ENCODE measurements at places on chromosomes 7 and 10.

DNA sequence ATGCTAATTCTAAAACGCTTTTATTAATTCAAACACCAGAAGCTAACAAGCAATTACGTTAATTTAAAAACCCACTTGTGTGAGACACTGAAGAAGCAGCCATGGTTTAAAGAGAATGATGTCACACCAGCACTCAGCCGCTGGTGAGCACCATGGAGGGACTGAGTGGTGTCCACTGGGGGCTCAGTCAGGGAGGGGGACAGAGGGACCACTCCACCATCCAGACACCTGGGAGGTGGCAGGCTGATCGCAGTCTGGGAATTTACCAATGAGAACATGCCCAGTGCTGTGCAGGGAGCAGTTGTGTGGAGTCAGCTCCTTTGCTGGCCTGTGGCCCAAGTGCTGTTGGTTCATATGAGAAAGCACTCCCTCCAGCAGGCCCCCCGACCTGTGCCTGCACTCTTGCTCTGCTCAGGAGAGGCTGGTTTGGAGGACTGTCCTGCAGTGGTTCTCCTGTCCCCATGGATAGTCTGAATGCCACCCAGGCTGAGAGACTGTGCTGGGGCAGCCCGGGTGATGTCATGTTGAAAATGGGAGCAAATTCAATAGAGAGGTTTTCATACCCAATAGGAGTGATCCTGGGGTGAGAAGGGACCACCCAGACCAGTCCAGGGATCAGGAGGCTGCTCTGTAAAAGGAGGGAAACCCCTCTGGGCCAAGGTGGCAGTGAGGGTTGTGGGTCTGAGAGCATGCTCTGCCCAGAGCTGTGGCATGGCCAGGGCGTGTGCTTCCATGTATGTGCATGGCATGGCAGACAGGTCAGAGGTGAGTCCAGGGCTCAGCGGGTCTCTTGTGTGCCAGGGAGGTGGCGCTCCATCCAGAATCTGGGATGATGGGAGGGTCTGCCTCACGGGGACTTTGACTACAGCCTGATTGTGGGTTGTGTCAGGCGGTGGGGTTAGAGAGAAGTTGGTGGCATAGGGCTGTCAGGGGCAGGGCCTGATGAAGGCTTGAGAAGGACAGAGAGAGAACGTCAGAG is 12.7 kb downstream of the ADCY1 start:
- DNase-seq, result no peak

DNA sequence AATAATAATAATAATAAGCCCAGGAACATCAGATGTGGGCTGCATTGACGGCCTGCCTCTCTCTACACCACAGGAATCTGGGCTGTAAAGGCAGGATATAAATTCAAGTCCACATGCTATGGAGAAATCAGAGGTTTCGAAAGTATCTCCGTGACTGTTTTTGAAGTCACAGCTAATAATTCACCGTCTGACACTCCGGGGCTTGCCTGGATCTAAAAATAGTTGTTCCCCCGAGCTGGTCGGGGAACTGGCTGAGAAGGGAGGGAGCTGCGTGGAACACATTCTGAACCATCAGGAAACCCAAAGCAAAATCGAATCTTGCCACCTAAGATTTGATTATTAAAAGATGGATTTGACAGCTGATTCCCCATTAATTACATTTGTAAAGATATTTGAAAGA is 35.4 kb downstream of the KLF6 start:
- no peak for DNase-seq

DNA sequence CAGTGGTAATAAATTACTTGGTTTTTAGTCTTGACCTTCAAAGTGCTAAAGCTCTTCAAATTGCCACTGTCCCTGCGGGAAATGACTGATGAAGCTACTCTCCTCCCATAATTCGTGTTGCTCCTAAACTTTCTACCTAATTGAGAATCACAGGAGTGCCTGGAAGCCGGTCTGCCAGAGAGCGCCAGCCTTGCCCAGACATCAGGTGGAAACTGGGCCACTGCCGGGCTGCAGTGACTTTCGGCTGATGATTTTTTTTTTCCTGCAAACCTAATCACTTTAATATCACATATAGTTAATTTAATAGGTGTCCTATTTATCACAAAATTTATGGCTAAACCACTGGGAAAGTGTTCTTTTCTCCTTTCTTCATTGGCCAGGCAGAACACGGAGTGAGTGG is 59.6 kb upstream of the UBE3C start:
- DNase-seq, result no peak

DNA sequence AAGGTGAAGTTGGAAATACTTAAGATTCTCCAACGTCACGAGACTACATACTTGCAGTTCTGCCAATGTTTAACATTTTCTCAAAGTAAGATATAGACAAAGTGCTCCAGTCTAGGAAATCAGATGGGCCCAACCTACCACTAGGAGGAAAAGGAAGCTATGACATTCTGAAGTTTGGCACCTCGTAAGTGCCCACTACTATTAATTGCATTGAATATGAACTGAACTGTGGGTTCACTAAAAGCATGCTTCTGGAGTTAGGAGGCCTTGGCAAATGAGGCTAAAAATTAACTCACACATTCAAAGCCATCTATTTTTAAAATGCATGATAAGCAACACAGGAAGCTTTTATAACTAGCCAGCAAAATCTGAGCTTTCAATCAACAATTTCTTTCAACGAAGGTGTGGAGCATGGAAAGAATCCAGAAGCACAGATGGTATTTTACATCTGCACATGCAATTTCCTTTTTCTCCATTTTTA is 149.7 kb downstream of the LRRTM3 start:
- no peak for DNase-seq

- no peak for DNase-seq
These were observed 26.4 kb upstream of the SVOPL start for GRCh38 chr7:138727336-138728099.

DNA sequence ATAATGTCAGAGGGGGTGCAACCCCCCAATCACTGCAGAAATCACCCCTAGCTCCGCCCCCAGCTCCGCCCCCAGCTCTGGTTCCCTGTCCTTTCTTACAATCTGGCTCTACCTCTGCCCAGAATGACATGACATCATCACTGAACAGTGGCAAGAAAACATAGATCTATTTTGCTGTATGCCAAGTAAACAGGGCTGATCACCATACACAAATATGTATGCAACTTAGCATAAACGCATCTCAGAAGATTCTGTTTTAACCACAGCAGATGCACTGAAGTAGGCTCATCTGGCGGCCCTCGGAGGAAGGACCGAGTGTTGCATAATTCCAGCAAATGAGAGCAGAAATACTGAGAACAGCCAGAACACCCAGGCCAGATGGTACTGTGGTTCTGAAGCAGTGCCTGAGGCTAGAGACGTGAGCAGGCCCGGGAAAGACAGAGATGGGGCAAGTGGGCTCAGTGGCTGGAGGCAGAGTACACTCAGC is 293.3 kb upstream of the KLF14 start:
- no peak for DNase-seq

DNA sequence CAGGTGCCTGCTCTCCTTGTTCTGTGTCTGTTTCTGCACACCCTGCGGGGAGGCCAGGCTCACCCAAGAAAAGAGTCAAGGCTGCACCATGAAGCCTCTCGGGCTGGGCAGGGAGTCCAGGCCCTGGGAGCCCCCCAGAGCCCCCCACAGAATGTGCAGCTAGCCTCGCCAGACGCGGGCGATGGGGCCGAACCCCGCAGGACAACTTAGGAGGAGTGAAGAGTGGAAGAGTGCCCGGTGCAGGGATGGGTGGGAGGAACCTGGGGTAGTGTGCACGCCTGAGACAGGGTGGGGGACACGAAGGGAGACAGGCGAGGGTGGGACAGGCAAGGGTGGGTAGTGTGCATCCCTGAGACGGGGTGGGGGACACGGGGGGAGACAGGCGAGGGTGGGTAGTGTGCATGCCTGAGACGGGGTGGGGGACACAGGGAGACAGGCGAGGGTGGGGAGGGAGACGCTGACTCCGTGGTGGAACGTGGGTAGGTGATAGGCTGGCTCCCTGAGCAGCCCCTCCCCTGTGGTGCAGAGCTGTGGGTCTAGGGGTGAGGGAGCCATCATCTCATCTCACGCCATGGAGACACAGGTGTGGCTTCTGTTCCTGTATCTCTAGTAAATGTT is 615.4 kb downstream of the DNAJB6 start:
- DNase-seq, result no peak

GRCh38 chr7:116886543-116887156 is 24.3 kb downstream of the CAPZA2 start:
- no peak for DNase-seq

- no peak for DNase-seq
These were observed 215.8 kb downstream of the PTPRN2 start for GRCh38 chr7:158371856-158372255.

DNA sequence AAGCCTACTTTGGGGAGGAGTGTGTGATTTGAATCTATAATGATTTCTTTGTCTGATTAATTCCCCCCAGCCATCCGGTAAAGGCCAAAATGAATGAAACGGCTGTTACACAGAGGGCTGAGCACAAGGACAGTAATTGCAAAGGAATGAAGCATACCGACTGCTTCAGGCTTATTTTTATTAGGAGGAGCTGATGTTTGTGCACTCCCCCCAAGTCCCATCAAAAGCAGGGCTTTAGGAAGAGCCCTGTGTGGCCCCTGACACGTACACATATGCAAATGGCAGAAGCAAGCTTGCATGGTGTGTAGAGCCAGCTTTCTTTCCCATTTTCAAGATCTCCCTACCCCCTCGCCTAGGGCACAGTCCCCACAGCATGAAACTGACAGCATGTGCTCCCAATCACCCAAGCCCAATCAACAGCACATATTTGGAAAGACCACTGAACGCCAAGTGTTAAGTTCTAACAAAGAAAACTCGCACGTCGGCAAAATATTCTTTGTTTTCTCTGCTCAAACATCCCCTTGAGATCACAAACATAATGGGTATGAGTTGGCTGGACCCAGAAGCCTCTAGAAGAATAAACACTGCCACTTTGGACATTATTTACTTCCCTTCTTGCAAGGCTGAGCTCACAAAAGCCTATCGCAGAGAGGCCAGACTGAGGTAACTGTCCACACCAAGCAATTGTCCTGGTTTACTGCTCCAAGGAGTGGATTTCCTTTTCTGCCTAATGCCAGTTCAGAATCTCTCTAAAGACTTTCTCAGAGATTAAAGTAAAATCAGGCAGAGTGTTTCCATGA is 143.0 kb downstream of the CUBN start:
- no peak for DNase-seq

Measured in stimulated activated CD4-positive, alpha-beta T cell treated with anti-CD3 and anti-CD28 coated beads, Interleukin-12 subunit alpha, Interleukin-12 subunit beta, amount 100 ng/mL, for 4 hours (primary cell).